ENCODE measurements at places on chromosomes 16 and 17.

DNA sequence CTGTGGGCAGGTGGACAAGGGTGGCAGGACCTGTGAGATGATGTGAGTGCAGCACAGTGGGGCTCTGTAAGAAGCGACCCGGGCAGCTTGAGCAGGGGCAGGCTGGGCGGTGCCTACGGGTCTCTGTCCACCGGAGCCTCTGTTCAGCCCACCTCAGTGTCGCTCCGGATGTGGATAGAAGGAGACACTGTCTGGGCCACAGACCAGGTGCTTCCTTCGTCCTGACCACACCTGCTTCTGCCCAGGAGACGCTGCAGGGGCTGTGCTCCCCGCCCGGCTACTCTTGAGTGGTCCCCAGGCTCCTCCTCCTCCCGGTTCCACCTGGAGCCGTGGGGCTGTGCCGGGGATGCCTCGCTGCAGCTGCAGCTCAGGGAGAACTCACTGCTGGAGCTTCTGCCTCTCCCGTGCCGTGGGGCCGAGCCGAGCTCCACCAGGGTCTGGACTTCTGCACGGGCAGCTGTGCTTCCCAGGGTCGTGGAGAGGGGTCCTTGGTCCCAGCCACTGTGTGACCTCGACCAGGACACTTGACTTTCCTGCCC lies 21.5 kb downstream of the METRNL start:
- DNase-seq = no peak

DNA sequence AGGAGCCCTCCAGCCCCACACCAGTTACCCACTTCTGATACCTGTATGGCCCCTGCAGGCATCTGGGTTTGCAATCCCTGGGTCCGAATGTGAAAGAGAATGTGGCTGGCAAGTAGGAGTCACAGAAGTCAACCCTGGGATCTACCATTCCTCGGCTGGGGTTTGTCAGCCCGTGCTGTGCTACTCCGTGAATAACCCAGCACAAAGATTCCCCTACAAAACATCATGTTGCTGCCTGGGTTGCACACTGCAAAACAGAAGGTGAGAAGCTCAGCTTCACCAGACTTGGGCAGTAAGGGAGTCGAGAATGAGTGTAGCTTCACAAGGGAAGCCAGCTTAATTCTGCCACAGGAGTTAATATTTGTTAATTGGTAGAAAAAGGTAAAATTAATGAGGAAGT lies 137.1 kb downstream of the ZFHX3 start:
- no peak for DNase-seq

GRCh38 chr17:44941712-44942331 lies 5.8 kb downstream of the KIF18B start:
- no peak for DNase-seq

GRCh38 chr16:73996624-73997339 lies 299.8 kb upstream of the PSMD7 start:
- DNase-seq = no peak

DNA sequence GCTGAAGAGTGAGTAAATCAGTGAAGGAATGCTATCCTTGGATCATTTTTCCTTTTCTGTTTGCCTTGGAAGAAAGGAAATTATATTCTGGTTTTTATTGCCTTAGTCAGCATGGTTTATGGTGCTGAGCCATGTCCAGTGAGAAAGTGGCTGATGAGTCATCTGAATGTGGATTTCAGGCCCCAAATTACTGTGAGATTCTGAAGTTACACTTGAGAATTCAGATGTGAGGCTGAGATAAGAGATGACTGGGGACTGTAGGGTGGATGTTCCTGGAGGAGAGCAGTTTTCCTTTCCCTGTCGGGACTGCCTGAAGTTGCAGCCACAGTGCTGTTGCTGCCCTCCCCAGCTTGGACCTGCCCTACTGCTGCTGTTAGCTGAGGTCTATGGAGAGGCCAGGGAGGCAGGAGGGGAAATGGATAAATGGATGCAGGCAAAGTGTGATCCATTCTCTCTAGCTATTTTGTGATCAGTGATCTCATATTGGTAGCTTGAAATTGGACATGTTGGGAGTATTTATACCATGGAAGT lies 4.2 kb upstream of the MAP3K14 start:
- DNase-seq = no peak

DNA sequence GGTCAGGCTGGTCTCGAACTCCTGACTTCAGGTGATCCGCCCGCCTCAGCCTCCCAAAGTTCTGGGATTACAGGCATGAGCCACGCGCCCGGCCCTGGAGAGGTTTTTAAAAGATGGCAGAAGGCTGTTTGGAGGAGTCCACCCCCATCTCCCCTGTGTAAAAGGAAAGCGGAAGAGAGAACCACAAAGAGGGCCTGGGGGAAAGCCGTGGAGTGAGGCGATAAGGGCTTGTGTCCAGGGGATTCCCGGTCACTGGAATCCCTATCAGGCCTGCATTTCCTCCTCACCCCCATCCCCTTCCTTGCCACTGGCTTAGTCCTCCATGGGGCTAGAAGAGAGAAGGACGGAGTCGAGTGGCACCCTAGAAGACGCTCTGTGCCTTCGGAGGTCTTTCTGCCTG lies at the start of gene GP1BA:
TSS of gene GP1BA (plus strand) at position 315 of the 400 bp plus-strand sequence. CDS start 328 bp downstream, outside the sequence.
- no peak for DNase-seq

GRCh38 chr16:1145383-1146100 lies 7.4 kb upstream of the CACNA1H start:
- no peak for DNase-seq

Measured in vagina (tissue), 2 donors.